ENCODE measurements at places on chromosomes 3 and 15.

- DNase-seq = no peak
These were observed 62.8 kb upstream of the PLSCR4 start for GRCh38 chr3:146313746-146314111.

GRCh38 chr3:193546129-193546528 lies 8.6 kb downstream of the ATP13A4 start:
- no peak for DNase-seq

DNA sequence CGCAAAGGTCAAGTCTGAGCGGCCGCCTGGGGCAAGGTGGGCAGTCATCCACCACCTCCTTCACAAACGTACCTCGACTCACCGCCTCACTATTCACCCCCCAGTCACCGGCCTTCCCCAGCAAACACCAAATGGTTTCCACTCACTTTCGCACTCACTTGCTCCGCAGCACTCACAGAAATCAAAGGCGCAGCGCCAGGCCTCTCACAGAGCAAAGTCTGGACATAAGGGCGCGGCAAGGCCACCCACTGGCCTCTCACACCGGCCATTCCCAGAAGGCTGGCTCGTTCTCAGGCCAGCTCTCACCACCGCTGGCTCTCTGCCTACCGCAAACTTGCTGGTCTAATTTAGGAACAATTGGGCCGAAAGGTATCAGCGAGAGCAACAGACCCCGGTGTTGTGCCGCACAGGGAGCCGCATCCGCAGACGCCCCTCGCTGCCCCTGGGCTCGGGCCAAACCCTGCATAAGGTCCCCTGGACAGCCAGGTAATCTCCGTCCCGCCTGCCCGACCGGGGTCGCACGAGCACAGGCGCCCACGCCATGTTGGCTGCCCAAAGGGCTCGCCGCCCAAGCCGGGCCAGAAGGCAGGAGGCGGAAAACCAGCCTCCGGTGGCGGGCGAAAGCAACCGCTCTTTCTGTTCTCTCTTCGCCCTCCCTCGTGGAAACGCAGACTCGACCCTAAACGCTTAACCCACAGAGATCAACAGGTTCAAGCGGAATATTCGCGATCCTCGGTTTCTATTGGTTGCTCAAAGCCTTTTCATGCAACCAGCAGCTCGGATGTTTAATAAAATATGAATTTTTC lies 2.9 kb downstream of the SHOX2 start:
- DNase-seq = peak; percentile 57

GRCh38 chr3:14564741-14565140 lies 24.6 kb upstream of the GRIP2 start:
- DNase-seq = no peak

GRCh38 chr3:187840856-187841255 lies 95.6 kb upstream of the BCL6 start:
- peak; percentile 37 for DNase-seq

DNA sequence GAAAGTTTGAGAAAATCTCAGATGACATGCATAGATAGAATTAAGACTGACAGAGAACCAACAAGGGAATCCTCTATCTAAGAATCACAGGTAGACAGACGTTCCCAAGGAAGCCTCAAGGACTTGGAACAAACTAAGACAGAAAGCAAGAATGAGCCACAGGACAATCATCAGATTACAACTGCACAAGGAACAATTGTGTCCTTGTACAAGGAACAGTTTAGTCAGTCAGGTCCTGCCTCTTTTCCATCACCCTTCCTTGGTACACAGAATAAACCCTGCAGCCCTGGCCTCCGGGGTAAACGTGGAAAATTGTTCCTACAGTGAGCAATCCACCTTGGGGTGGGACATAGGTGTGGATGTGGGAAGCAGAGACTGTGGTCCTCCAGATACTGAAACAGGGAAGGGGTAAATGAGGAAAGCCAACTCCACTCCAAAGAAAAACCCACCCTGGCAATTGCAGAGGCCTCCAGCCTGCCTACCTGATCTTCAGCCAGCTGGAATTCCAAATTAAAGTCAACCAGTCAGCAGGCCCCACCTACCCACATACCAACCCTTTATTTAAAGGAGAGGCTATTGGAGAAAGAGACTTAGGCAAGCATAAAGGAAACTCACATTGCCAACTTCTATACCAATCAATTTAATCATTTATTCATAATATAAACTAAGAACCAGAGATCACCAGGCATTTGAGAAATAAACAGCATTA lies 73.4 kb downstream of the ULK4 start:
- peak; percentile 64 for DNase-seq

DNA sequence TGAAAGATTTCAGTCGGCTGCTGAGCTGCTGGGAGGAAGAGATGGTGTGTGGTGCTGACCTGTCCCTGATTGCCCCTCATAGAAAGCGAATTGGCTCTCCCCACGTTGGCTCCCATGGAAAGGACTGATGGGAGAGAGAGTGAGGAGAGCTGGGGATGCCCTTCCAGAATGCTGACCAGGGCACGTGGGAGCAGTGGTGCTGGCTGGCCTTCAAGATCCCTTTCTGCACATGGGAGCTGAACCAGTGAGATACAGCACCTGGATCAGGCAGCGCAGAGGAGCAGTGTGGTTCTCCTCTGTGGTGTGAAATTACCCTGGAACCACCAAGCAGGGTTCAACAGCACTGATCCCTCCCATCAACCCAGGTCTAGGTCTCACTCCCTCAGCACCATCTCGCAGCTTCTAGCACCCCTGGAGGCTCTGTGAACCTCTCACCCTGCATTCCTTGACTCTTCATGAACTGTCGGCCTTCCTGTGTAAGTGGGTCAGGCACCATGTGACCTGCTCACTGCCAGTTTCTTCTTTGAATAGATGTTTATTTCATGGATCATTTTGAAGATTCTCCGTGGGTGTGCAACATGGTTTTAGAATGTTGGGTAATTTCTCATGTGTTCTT lies 55.7 kb downstream of the CACNA1D start:
- DNase-seq = no peak

- DNase-seq = no peak
These were observed 37.6 kb upstream of the TP63 start for GRCh38 chr3:189593581-189593980.

- DNase-seq = peak; percentile 33
These were observed 459 bp upstream of the ADCY5 start for GRCh38 chr3:123449102-123449996.

- DNase-seq = no peak
These were observed 678.5 kb downstream of the NR2F2 start for GRCh38 chr15:97009031-97009431.

DNA sequence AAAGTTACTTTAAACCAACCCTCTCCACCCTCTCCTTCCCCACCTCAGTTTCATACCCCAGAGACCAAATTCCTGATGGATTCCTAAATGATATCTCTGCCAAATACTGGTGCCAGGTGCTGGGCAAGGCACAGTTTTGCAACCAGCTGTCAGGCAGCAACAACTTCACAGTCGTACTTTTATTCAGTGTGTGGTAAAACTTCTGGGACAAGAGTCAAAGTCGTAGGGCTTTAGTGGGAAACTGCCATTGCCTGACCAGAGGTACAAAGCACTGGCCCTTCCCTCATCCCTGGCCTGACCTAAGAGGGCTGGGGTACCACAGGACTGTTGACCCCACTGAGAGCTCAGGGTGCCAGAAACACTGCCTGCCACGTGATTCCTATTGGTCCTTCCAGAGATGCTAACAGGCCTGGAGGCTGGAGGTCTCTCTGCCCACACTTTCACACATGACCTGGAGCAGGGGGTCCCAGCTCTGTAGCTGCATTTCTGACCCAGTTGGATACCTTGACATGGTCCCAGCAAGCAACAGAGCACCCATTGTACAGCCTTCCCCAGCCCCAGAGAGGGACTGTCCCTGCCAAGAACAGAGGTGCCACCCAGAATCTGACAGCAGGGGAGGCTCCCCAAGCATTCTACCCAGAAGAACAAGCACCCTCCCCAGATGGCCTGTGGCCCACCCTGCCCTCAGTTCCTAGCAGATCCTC lies 59.9 kb downstream of the LIPC start:
- no peak for DNase-seq

DNA sequence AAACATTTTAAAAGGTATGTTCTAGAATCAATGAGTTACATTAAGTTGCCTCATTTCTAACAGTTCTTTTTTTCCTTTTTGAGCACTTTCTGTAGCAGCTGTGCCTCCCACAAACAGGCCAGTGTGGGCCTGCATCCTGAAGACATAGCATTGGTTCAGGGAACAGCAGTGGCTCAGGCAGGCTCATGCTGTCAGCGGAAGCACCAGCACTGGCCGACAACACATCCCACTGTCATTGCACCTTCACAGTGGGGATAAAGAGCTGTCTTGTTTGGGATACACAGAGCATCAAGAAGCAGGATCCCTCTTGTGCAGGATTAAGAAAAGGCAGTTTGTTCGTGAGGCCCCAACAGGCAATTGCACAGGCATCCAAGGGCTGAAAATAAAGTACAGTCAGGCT lies 123.3 kb downstream of the MOBP start:
- no peak for DNase-seq

- no peak for DNase-seq
These were observed 19.3 kb upstream of the NRROS start for GRCh38 chr3:196620161-196620604.

GRCh38 chr15:38490242-38490922 lies 36.5 kb downstream of the FAM98B start:
- no peak for DNase-seq

GRCh38 chr15:98953968-98954367 lies 53.6 kb downstream of the PGPEP1L start:
- DNase-seq = no peak

- no peak for DNase-seq
These were observed 106.3 kb downstream of the CADPS start for GRCh38 chr3:62768896-62769295.

GRCh38 chr15:52161406-52161966 lies 29.7 kb downstream of the GNB5 start:
- no peak for DNase-seq

DNA sequence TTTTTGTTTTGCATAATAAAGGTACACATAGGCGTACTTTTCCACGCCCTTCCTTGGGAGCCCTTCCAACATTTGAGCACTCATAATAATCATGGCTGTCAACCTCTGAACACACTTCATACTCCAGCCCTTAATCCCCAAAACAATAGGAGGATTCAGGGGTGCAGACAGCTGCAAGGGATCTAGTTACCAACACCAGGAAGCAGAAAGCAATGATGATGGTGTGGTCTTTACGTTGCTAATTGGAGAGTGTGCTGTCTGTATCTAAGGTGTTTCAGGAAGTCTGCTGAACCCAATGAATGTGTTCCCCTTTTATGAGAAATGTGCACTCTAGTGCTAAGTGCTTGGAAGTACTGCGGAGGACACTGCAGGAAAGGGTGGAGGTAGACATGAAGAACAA lies 60.3 kb upstream of the PDZRN3 start:
- no peak for DNase-seq

- DNase-seq = no peak
These were observed 30.2 kb downstream of the IFT80 start for GRCh38 chr3:160368804-160369203.

DNA sequence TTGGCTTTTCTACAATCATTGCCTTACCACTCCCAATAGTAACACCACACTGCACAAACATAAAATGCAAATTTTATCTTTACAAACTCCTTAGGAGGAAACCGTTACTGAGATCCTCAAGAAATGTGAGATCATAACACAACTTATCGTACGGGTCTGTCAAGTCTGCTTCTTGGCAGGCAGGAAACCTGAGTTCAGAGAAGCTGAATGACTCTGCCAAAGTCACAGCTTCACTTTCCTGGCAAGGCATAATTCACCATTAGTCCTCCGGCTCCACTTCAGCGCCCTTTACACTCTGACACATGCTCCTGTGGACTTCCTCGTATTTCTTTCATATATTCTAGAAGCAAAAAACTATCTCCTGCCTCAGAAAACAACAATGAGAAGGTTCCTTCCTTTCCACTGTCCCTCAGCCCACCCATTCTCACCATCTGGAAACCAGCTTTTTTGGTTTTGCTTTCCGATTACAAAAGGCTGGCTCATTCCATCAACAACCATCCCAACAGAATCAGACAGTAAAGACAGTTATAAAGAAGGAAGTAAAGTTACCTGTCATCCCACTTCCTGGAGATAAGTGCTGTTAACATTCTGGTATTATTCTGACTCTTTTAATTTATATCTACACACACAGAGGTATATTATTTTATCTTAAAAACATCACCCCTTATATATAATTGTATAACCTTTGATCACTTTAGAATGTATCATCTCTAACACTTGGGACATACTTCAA lies 223.4 kb downstream of the STT3B start:
- DNase-seq = no peak

- DNase-seq = no peak
These were observed 99.3 kb upstream of the RAD18 start for GRCh38 chr3:9062570-9062969.

DNA sequence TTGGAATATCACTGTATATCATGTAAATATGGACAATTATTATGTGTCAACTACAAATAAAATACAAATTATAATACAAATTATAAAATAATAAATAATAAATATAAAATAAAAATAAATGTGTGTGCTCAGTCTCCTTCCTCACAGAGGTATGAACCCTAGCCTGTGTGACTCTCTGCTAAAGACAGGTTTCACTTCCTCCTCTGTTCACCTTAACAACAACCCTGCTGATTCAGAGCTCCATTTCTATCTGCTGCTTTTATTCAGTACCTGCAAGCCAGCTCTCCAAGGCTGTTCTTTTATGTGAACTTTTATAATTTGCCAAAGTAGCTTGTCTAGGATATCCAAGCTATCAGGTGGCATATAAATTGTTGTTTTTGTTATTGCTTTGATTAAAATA lies 610.7 kb upstream of the GRM7 start:
- no peak for DNase-seq

- DNase-seq = no peak
These were observed 111.0 kb downstream of the NSUN3 start for GRCh38 chr3:94173673-94174434.

Data from ELF-1 (cell line).